ENCODE measurements at places on chromosomes 16 and 17.

GRCh38 chr17:34726536-34727384, 147.4 kb downstream of the TMEM132E start:
- DNase-seq: no peak

GRCh38 chr16:2451851-2452320, 8.0 kb upstream of the TEDC2 start:
- no peak for DNase-seq

DNA sequence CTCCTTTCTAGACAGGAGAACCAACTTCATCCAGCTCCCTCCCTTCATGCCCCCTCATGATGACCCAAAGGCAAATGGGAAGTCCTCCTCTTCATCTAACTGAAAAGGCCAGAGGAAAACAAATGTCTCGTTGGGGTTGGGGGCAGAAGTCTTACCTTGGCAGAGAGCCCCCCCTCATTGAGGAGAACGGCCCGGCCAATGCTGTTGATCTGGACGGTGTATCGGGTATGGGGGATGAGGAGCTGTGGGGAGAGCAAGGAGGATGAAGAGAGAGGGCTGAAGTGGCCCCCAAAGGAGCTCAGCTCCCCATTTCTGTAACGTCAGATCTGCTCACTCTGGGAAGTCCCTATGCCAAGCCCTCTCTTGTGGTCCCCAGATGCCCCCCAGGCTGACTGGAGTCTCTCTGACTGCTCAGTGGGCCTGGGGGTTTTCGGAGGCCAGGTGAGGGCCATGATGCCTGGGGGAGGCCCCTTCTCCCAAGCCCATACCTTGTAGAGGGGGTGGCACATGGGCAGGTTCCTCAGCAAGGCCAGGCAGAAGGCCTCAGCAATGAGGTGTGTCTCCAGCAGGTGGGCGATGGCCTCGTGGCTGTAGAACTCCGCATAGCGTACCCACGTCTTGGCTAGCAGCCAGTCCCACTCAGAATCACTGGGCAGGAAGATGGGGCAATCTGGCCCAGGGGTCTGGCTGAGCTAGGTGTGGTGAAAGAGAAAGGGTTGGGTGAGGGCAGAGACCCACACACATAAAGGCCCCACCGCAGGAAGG, 10.8 kb downstream of the ALOX12B start:
- no peak for DNase-seq

DNA sequence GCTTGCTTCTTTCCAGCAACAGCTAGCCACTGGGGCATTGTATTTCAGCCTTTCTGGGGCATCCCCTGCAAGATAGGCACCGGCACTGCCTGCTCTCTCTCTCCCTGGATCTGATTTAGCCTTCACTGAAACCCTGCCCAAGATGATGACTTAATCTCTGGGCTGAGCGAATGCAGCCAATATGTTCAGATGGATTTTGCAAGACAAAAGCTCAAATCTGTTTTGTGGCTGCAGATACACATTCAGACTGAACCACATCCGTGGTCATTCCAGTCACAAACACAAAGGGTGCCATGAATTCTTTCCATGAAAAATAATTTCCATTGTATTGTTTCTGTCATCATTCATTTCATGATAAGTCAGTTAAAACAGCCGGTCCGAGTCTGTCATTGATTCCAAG, 24.2 kb downstream of the SOST start:
- no peak for DNase-seq

- DNase-seq: no peak
Measured at GRCh38 chr17:56108811-56109284, 44.4 kb upstream of the ANKFN1 start.

- DNase-seq: no peak
Measured at GRCh38 chr17:64340557-64340956, 50.1 kb downstream of the PECAM1 start.

- no peak for DNase-seq
Measured at GRCh38 chr17:28110184-28110583, 67.7 kb downstream of the NLK start.

- DNase-seq: no peak
Measured at GRCh38 chr17:80545499-80545826, 825 bp downstream of the RPTOR start.

GRCh38 chr17:68807998-68808772, 147.0 kb downstream of the ABCA8 start:
- no peak for DNase-seq
